ENCODE measurements at places on chromosomes 7 and 10.

GRCh38 chr7:128003167-128003566 lies 28.1 kb downstream of the LRRC4 start:
- no peak for DNase-seq

DNA sequence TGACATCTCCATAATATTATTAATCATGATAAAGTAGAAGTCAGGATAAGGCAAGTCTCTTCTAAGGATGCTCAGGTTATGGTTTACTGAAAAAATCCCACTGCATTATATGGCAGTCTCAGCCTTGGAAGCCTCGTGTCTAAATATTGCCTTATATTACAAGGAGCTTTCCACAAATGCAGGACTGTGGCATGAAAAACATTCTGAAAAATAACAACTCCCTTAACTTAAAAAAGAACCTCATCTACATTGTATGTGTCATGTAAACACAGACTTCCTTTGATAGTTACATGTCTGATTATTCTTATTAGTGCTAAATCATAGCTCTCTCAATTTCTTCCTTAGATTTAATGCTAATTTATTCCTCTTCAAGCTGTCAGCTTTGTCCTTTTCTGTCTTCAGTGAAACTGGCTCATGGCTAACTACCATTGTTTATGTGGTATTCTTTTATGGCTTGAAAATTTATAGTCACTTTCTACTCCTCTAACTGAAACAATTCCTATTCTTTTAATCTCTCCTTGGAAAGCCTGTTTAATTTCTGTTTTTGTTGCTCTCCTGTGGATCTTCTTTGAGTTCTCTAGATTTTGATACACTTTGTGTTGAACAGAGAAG lies 156.1 kb downstream of the KIF20B start:
- no peak for DNase-seq

DNA sequence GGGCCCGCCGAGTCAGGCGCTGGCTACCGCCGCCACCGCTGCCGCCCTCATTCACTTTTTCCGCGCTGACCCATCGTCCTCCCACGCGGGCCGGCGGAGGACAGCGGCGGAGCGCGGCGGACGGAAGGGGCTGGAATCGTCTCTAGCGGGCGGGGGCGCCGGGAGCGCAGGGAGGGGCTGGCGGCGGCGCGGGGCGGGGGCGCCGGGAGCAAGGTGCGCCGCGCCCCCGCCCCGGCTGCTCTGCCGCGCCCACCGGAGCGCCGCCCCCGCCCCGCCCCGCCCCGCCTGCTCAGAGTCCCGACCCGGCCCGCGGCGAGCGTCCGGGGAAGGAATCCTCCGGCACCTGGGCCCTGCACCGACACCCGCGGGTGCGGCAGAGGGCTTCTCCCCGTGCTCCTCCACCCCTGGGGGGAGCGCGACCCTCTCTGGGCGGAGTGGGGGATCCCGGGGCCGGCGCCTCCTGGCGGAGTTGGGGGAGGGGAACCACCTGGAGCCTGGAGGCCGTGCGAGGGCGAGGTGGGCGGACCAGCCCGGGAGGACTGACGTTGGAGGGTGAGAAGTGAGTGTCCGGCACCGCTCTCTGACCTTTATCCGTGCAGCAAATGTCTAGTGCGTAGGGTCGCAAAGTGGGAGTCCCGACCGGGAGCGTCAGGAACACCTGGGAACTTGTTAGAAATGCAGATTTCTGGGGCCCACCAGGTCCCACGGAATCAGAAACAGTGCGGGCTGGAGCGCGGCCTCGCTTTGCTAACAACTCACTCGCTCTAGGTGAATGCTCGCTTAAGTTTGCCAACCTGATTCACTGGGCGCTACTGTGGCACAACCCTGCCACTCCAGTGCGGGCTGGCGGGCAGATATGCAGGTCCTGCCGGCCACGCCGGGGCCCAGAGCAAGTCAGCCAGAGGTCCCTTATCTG lies at the start of gene COBL:
Gene COBL, minus strand, starts transcription at position 144 of the 916 bp plus-strand sequence. CDS start 176 bp downstream, outside the sequence.
- DNase-seq = no peak

DNA sequence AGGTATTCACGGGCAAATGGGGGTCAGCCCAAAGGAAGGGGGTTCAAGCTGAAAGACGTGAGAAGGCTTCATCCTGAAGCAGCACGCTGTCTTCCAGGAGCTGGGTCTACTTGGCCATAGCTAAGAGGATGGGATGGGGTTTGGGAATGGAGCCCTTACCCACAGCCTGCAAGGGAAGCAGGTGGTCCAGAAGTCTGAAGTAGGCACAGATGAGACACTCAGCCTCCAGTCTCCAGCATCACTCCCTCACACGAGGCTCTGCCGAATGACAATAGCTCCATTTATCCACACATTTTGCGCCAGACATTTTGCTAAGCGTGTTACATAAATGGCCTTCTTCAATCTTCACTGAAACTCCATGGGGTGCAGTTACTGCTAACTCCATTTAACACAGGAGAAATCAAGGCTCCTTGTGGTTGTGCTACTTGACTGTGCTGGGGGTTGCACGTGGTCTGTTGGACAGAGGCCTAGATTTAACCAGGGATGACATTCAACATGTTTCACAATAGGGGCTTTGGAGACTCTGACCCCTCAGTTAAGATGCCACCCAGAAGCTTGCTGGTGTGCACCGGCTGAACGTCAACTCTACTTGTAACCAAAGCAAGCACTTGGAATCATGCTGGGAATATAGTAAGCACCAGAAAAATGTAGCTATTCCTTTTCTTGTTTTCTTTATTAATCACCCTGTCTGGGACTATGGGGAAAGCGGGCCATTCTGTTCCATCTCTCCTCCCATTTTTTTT lies 85.3 kb downstream of the FAM241B start:
- DNase-seq = no peak

DNA sequence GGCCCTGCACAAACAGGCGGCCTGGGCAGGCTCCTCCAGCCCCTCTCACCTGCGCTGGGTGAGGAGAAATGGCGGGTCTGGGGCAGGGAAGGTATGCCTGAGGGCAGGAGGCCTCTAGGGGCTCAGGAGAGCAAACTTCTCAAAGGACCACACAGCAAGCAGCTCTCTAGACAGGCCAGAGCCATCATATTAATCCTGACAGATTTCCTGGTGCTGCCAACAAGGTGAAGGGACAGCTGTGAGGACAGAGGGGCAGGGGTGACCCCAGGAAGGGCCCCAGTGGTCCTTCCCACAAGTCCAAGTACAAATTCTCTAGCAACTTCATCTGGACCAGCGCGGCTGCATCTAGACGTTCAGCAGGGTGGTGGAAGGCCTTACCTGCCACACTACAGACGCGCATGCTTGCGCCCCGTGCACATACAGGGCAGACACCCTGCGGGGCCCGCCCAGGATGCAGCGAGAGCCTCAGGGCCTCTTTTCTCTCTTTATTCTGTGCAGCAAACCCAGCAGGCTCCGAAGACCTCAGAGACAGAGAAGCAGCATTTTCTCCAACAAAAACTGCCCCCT lies 62.1 kb downstream of the ZRANB1 start:
- no peak for DNase-seq

DNA sequence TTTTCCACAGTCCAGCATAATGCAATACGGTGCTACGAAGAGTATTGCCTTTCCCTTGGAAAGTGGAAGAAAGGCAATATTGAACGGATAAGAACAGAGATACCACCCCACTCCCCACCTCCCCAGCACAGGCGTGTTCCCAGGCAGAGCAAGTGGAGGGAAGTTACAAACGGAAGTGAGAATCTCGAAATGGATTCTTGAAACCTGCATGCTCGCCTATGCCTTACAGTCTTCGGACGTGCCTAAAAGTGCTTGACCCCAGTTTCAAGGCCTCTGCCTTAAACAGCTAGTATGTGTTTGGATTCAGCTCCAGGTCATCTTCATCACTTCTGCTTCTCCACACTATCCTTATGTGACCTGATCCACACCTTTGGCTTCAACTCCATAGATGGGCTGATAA lies 35.0 kb upstream of the USP6NL start:
- DNase-seq = no peak

DNA sequence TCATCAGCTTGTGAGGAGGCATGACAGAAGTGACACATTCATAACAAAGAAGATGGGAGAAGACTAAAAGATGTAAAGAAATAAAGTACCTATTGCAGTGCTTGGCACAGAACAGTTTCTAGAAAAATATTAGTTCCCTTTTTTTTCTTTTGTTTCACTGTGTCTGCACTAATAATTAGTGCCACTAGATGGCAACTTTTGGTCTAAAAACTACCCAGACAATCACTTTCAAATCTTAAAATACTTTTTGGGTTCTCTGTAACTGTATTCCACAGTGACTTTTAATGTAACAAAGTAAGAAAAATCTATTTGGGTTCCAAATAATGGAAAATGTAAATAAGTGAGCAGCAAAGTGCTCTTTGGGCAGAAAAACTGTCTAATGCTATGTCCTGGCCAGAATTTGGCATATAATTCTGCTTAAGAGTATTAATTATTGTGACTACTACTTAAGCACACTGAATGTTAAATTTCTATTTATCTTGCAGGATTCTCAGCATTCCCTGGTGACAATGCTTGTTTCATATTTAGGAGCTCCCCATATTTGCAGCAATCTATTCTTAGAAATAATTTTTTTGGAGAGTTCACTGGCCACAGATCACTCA lies 134.8 kb upstream of the KIF5B start:
- DNase-seq = peak; percentile 30

- no peak for DNase-seq
These were observed 17.3 kb downstream of the CAMK2B start for GRCh38 chr7:44307905-44308595.

GRCh38 chr7:4931943-4932342 lies 27.0 kb downstream of the MMD2 start:
- DNase-seq = peak; percentile 93

GRCh38 chr10:48926764-48927540 lies 12.7 kb downstream of the LRRC18 start:
- no peak for DNase-seq

DNA sequence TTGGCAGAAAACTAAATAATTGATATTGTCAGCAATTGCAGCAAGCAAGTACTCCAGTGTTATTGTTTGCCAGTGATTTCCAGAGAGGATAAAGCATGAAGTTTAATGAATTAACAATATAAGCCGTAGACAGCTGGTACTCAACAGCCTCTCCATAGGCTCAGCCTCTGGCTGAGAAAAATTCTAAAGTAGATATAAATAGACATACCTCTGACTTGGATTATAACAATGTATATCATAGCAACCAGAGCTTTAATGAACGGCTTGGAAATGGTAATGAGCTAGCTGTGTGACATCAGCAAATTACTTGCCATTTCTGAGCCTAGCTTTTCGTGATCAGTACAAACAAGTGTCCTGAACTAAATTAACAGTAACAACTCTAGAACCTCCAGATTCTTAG lies 1055.4 kb upstream of the AUTS2 start:
- DNase-seq = no peak

GRCh38 chr10:68067029-68067428 lies 8.1 kb downstream of the HERC4 start:
- no peak for DNase-seq

- DNase-seq = peak; percentile 54
These were observed 687.8 kb downstream of the IPMK start for GRCh38 chr10:57579926-57580325.

DNA sequence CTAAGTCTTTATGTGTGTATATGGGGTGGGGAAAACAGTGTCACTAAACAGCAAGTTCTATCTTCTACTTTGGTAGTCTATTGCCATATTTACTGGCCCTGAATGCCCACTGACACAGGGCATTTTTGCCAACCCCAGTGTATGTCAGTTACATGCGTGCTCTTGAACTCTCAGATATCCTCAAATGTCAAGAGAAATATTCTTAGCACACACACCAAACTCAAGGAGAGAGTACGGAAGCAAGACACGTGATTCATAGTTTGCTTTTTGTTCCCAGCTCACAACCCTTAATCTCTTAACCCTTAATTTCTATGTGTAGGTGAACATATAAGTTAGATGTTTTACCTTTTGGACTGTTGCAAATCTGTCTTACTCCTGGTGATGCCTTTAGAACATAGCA lies 39.3 kb downstream of the EPC1 start:
- no peak for DNase-seq

- no peak for DNase-seq
These were observed 13.3 kb downstream of the GNA12 start for GRCh38 chr7:2830609-2831376.

DNA sequence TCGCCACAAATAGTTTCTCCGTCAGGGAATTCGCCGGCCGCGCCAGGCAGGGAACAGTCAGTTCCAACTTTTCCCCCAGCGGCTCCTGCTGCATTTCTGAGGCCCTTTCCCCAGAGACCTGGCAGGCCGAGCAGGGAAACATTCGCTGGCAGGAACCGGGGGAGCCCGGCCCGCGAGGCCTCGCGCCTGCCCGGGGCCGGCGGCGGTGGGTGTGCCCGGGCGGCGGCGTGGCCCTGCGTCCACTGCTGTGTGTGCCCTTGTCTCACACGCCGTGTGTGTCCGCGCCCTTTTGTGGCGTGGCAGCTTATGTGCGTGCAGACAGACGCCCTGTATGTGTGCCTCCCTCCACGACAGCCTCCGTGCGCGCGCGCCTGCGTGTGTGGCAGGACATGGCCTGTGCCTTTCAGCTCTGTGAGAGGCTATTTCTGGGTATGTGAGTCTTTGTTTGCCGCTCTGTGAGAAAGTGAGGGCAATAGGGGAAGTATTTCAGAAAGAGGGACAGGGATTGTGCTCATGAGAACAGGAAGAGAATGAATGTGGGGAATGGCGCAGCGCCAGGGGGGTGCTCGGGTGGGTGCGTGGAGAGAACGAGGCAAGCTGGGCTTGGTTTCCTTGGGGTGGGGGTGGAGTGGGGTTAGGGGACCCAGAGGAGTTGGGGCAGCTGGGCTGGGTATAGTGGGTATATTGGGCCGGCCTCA lies 689 bp upstream of the SMARCD3 start:
- peak; percentile 71 for DNase-seq

All from Ammon's horn (tissue), 1 donor.